ENCODE measurements at places on chromosomes 3 and 15.

GRCh38 chr3:167918686-167919085, 177.0 kb downstream of the GOLIM4 start:
- DNase-seq: no peak

DNA sequence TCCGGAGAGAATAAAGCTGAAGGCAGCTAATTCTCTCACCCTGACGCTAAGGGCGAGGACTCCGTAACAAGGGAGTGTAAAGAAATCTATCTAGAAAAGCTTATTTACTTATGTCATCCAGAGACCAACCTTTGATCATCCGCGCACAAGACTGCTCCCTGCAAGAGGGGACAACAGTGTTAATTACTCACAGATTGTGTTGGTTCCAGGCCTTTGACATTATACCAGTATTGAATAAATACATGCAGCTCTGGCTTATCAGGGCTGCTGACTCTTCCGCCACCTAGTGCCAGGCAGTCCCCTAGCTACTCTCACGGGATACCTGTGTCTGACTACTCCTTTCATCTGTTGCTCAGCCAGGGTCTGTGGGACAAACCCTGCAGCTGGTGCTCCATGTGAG, 211.7 kb downstream of the DTWD1 start:
- DNase-seq: no peak

- DNase-seq: no peak
Measured at GRCh38 chr15:92460023-92460422, 66.3 kb downstream of the ST8SIA2 start.

DNA sequence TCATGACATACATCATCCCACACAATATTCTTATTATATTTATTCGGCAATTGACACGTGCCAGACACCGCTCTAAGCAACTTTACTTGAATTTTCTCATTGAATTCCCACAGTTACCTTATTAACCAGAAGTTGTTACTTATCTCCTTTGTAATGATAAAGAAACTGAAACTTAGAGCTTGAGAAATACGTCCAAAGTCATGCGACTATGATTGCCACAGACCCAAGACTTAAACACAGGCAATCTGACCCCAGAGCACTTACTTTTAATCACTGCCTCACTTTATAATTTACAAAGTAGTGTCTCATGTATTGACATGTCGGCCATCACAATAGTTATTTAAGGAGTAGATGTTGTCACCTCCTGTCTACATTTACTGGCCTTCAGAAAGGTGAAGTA, 64.7 kb downstream of the ATP13A4 start:
- DNase-seq: no peak

DNA sequence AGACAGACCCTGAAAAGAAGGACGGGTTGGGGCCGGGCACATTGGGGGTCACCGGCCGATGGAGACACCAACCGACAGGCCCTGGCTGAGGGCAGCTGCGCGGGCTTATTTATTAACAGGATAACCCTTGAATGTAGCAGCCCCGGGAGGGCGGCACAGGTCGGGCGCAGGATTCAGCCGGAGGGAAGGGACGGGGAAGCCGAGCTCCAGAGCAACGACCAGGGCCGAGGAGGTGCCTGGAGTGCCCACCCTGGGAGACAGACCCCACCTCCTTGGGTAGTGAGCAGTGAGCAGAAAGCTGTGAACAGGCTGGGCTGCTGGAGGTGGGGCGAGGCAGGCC, 2.2 kb upstream of the LSMEM2 start:
- DNase-seq: no peak

GRCh38 chr15:72474466-72474911, 359 bp downstream of the ARIH1 start:
- no peak for DNase-seq

GRCh38 chr3:129827765-129828164, 65.7 kb downstream of the TMCC1 start:
- DNase-seq: no peak

DNA sequence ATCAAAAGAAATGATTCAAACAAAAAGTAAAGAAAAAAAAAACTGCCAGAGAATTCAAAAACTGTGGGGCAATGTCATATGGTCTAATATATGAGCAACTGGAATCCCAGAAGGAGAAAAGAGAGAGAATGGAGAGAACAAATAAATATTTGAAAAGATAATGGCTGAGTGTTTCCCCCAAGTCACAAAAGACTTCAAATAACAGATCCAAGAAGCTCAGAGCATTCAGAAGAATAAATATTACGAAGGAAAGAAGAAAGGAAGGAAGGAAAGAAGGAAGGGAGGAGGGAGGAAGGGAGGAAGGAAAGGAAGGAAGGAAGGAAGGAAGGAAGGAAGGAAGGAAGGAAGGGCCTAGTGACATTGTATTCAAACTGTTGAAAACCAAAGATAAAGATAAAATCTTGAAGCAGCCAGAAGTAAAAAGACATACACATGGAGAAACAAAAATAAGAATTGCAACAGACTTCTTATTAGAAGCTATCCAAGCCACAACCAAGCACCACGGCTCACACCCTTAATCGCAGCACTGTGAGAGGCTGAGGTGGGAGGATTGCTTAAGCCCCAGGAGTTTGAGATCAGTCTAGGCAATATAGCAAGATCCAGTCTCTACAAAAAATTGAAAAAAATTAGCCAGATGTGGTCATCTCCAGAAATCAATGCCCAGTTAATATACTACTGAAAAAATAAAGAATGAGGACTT, 118.9 kb upstream of the IGSF10 start:
- DNase-seq: no peak

- no peak for DNase-seq
Measured at GRCh38 chr3:100399341-100400071, 1.4 kb downstream of the TOMM70 start.

- no peak for DNase-seq
Measured at GRCh38 chr15:63801910-63802309, 31.8 kb downstream of the HERC1 start.

GRCh38 chr15:44173813-44174212, 21.3 kb downstream of the FRMD5 start:
- DNase-seq: no peak

DNA sequence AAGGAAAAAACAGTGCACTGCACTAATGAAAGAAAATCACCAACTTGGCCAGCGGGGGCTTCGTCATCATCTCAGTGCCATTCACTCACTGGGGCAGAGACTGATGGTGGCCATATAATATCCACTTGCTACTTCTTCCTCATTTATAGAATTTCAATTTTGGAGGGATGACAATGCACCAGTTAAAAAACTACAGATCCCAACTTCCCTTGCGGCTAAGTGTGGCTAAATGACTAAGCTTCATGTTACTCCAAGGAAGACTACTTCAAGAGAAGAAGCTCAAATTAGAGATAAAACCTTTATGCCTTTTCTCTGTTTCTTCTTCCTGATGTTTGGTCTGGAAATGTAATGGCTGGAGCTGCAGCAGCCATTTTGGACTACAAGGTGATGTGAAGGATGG, 38.8 kb downstream of the NGLY1 start:
- DNase-seq: no peak

- DNase-seq: no peak
Measured at GRCh38 chr3:187590861-187591576, 79.2 kb downstream of the SST start.

DNA sequence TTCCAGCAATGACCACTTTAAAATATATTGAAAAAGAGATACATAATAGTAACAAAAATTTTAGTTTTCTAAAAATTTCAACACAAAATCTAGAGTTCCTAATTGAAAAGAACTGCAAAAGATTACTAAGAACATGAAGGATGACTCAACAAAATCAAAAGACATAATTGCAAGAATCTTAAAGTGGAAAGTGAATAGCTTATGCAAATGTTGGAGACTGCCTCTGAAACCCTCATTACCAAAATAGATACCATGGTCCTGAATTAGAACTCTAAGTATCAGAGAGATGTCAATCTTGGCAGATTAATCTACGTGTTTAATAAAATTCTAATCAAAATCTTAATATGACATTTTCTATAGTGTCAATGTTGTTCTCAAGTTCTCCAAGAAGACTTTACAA, 60.7 kb upstream of the SGO1 start:
- no peak for DNase-seq

- DNase-seq: no peak
Measured at GRCh38 chr3:129378949-129379348, 49.5 kb downstream of the EFCAB12 start.

- DNase-seq: no peak
Measured at GRCh38 chr3:12343047-12343501, 54.2 kb downstream of the PPARG start.

DNA sequence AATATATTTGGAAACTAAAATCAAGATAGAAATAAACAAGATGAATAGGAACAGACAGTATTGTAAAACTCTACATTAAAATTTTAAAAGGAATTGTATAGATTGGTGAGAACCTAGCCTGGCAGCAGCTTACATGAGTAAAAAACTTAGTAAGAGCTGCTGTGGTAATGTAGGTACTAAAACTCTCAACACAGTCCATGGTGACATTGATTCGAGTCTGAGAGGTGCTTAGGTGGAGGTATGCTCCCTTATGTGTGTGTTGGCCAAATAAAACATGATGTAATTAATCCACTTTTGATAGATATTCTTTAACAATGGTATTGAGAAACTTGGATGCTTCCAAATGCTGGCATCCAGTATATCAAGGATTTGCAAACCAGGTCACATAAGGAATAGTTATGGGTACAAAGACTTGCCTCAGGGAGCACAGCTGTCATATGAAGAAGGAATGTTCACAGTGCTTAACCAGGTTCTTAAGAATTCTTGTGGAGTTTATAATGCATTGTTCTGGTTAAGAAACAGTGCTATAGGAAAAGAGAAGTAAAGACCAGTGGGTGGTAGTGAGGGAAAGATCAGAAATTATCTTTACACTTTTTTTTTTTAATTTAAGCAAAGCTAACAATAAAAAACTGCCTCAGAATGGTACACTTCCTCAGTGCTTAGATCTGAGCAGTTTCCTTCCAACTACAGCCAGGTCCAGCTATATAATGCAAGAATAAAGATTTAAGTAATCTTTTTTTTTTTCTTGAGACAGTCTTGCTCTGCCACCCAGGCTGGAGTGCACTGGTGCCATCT, 24.6 kb upstream of the IL20RB start:
- no peak for DNase-seq

DNA sequence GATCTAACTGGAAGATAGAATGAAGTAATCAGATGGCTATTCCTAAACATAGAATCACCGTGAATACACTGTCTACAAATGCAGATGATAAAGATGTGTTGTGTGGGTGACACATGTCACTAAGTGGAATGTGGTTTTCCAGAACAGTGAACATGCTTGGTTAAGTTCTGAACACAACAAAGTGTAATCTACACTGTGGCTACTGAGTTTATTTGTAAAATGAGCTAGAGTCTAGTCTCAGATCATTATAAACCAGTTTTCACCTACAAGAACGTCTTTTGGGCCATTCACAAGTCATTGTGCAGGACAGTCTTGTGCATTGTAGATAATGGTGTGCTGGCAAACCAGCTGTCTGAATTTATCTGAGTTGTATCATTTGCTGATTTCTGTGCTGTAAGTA, 35.3 kb downstream of the OXNAD1 start:
- DNase-seq: no peak

- DNase-seq: no peak
Measured at GRCh38 chr3:112572701-112573100, 10.9 kb downstream of the SLC35A5 start.

GRCh38 chr3:33911525-33912322, 113.3 kb downstream of the PDCD6IP start:
- DNase-seq: no peak

DNA sequence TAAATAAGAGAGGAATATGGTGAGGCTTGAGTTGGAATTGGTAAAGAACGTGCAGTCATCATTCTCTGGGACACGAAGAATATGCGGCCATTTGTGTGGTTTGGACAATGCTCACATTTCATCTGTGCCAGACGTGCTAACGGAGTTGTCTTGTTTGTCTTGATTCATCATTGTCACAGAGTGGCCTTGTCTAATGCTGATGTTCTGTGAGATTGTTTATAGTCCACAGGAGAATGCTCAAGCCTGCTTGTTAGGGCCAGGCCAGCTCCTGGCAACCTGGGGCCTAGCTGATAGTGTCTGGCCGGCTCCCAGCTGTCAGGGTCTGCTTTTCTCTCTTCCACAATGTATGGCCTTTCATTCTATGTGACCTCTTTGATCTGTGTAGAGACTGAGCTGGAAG, 384.7 kb downstream of the EDEM1 start:
- no peak for DNase-seq

- no peak for DNase-seq
Measured at GRCh38 chr3:51963951-51964451, 3.3 kb downstream of the PCBP4 start.

GRCh38 chr15:100101426-100102089, 240.2 kb downstream of the ADAMTS17 start:
- DNase-seq: no peak

DNA sequence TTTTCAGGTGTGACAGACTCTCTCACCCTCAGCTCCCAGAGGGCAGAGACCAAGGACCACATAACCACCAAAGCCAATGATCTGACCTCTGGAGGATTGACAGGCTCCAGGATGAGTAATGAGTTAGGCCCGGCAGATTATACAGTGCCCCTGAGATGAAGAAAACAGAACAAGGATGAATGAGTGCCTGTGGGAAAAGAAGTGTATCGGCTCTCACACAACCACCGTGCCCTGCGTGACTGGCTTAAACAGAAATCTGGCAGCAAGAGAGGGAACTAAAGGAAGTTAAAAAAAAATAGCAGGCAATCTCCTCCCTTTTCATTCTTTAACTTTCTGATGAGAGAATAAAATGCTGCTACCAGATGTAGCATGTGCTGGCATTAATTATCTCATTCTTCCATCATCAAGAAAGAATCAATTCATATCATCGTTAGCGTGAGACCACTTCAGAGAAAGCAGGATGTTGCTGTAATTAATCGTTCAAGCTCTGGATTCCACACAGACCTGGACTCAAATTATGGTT, 227.5 kb upstream of the COL8A1 start:
- DNase-seq: no peak

DNA sequence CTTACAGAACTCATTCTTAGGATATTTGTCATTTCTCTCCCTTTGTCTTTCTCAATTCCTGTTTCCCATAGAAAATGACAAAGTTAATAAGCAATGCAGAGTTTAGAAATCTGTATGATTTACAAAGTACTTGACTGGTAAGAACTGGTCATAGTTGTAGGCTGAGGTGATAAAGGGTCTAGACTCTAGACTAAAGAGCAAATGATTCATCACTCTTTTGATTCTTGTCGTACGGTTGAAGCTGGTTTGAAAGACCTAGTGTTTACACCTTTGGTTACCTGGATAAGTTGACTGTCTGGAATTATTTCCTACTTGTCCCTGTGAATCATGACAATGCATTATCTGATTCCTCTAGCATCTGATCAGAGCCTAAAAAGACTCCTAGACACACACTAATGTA, 58.9 kb upstream of the TP63 start:
- DNase-seq: no peak

DNA sequence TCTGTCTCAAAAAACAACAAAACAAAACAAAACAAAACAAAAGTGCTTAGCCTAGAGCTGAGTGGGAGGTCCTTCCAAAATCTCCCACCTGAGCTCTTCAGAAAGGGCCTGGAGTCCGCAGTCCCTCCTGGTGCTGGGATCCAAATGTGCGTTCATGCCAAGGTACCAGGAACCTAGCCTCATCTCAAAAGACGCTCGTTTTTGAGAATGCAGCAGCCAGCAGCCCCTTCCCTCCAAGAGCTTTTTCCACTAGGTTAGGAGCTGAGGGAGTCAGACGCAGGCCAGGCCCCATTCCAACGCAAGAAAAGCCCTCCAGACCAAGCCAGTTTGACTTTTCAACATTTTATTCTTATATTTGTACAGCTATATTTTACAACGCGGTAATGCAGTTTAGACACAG, 18.7 kb upstream of the RTP2 start:
- DNase-seq: no peak

Measured in activated CD8-positive, alpha-beta memory T cell treated with anti-CD3 and anti-CD28 coated beads for 4 hours (primary cell).